ENCODE measurements at places on chromosomes 13 and 19.

DNA sequence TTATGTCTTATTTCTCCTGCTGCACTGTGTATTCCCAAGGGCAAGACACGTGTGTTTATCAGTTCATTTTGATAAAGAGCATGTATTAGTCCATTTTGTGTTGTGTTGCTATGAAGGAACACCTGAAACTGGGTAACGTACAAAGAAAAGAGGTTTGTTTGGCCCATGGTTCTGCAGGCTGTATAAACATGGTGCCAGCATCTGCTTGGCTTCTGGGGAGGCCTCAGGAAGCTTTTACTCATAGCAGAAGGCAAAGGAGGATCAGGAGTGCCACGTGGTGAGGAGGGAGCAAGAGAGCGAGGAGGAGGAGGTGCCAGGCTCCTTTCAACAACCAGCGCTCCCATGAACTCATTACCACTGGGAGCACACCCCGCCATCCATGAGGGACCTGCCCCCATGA, 214.0 kb downstream of the UQCRFS1 start:
- DNase-seq: no peak

DNA sequence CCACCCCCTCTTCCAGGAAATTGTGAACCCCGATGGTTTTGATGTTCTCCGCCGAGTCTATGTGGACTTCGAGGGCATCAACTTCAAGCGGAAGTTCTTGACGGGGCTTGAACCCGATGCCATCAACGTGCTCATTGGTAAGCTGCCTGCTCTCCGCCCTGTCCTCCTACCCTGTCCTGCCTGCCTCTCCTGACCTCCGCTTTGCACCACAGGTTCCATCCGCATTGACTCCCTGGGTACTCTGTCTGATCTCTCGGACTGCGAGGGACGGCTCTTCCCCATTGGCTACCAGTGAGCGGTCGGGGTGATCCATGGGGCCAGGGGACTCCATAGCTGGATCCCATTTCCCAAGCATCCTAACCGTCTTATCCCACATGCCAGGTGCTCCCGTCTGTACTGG, 11.9 kb downstream of the IGFLR1 start:
- DNase-seq: no peak

DNA sequence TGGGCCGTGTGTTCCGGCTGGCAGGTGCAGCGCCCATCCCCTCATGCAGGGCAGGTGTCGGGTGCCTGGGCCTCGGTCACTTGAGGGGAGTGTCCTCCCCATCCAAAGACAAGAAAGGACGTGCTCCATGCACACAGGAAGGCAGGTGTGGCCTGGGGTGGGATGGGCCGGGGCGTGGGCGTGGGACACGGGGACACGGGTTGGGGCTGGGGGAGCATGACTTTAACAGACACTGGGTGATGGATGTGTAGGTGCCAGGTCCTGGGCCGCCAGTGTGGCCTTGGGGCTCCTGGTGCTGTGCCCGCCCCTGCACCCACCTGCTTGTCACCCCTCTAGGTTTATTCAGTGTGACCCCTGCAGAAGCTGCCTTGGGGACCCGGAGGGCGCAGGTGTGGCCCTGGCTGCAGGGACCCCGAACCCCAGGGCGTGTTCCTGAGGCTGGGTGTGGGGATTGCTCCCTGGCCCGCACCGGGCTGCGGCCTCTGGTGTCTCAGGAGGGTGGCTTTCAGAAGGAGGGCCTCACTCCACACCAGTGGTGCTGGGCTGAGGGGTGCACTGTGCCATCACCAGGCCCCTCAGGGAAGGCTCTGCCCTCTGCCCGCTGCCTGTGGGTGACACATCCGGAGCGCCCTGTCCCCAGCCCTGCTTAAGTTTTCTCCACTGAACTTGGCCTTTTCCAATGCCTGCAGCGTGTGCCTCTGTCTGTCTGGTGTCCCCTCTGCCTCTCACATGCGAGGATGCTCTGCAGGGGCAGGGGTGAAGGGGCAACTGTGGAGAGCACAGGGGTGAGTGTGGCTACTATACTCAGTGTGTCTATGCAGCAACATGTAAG, 5.2 kb downstream of the TMEM255B start:
- no peak for DNase-seq

DNA sequence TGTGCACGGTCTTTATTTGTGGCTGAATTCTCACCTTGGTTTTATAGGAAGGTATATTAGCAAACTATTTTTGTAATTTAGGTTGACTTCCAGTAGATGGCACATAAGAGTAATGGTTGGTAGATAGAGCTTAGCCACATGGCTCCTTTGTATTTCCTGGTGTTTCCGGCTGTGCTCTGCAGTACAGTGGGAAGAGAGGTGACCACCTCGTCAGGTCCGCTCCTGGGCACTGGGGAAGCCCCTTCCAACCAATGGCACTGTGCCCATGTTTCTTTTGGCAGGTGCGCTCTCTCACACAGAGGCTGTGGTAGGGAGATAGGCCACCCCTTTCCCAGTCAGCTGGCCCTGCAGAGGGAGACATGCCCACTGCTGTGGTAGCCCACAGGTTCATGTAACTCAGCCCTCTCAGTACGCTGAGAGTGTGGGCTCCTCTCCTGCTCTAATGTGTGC, 74.3 kb upstream of the ATP12A start:
- no peak for DNase-seq

- no peak for DNase-seq
Measured at GRCh38 chr13:31081316-31081715, 80.4 kb downstream of the HSPH1 start.

DNA sequence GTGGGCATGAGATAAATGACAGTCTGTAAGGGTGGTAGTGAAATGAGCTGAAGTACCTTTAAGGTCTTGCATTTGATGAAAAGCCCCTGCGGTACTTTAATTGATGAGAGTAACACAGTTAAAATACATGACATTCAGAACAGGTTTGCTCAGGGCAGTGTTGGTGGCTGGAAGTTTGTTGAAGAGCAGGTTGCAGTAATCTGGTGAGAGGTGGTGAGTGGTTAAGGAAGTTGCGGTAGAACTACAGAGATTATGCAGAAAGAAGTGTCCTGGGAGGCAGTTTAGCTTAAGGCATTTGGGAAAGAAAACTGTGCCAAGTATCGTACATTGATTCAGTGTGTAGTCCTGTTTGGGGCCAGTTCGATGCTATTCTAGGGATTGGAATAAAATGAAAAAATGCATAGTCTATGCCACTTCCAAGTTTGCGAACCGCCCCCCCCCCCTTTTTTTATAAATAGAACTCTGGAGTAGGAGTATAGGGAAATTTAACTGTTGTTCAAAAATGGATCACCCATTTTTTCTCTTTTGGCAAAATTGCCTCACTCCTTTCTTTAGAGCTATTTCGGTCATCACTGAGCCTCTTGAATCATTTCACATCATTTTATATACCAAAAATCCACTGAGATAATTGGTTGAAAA, 42.7 kb downstream of the SLAIN1 start:
- DNase-seq: no peak

DNA sequence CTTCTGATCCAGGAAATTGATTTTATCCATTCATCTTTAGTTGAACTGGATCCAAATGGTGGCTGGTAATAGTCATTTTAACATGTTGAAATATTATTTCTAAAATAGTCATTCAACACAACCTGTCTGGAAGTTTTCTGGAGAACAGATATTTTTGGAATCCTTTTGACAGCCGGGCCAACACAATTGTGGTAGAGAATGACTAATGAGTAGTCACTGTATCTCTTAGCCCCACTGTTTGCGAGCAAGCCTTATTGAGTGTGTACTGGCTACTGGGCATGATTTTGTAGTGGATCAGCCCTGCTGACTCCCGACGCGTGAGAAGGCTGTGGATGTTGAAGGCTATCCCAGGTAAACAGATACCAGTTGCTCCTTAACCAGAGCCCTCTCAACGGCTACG, 383.4 kb downstream of the ZNF536 start:
- no peak for DNase-seq

DNA sequence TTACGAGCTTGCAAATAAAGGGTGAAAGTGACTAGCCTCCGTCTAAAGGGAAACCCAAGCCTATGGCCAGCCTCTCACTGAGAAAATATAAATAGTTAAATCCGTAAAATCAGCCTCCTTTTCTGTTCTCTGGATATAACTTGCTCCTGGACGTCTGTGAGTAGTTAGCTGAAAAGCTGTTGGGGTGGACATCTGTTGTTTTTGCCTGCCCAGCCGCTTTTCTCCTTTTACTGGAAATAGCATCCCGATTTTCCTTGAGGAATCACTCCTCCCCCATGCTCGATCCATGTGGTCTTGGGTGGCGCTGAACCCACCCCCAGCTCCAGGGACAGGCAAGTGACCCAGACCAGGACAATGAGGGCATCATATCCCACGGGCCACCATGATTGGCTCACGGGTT, 291.5 kb upstream of the ZNF507 start:
- no peak for DNase-seq

- DNase-seq: no peak
Measured at GRCh38 chr13:106449096-106449495, 86.4 kb downstream of the EFNB2 start.

GRCh38 chr13:37561031-37561430, 37.5 kb downstream of the POSTN start:
- no peak for DNase-seq

DNA sequence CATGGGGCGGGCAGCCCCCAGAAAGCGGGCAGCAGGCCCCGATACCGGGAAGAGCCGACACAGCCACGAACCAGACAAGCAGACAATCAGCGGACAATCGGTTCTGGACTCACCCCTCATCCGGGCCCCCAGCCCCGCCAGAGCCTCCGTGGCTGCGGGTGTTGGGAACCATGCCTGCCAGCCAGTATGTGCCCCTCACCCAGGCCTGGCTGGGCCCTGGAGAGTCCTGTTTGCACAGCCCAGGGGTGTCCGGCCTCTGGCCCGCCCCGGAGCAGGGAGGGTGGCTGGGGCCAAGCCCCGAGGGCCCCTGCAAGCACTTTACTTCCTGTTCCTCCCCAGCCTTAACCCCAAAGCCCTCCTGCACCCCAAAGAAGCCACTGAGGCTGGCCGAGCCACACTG, 7.8 kb downstream of the PODNL1 start:
- no peak for DNase-seq

DNA sequence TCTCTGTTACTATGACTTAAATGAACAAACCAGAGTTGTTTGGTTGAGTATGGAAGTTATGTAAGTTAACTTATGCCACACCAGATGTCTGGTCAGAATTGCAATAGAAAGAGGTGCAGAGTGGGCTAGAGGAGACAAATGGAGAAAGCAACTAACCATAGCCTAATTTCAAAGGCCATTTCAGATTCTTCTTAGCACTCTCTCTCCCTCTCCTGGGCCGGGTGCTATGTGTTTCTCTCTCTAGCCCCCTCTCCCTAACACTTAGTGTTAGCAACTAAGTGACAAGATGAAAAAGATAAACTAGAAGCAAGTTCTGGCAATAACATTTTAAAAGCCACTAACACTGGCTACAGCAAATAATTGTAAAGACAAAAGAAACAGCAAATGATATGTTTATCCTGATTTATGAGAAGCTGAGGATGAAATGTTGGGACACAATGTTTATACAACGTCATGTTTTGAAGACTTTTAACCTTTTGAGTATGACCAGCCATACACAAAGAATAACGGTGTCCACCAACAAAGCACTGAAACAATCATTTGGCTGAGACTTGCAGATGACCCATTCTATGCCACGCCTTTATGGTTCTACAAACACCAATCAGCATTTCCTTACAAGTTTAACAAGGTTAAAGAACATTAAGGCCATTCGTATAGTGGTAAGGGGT, 18.6 kb downstream of the SERPINE3 start:
- DNase-seq: no peak

GRCh38 chr19:6576869-6577475, 14.0 kb downstream of the CD70 start:
- DNase-seq: no peak
